Hematopoietic multipotent progenitor cell treated with erythropoietin and hydrocortisone succinate and interleukin-3 and kit ligand, for 15 days (in vitro differentiated cells): ENCODE measurements at places on chromosomes 16 and 17.

DNA sequence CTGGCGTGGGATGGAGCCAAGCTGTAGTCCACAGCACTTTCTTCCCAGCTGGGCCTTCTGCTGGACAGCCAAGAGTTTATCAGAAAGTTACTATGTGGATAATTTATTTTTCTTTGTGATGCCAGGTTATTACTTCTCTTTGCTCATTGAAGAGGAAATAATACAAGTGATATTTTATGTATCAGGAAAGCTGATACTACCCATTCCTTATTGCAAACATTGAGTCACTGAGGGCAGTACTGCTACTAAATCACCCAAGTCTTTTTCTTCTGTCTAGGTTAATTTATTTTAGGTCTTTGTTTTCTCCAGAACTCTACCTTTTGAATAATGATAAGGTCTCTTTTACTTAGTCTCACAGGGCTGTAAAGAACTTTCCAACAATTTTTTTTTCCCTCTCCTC is 8.3 kb downstream of the NUP93 start:
- no peak for DNase-seq

GRCh38 chr16:30395992-30396585 is 869 bp downstream of the ZNF48 start:
- no peak for DNase-seq

- no peak for DNase-seq
Measured at GRCh38 chr16:88619859-88620815, 18.2 kb upstream of the IL17C start.

DNA sequence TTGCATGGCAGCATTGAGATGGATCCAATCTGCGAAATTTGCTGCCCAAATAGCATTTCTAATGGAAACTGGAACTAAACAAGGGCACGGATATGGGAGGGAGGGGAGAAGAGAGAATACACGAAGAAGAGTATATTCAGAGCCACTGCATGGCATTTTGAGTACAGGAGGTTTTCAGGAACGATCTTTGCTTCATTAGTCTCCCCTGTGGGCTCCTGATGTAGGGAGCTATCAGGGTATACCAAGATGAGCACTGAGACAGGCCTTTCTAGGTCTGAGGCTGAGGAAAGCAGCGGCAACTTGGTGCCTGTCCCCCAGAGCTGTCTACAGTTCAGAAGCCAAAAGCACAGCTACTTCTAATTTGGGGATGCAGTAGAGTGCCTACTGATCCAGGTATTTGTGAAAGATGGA is 257.7 kb upstream of the PMFBP1 start:
- no peak for DNase-seq

DNA sequence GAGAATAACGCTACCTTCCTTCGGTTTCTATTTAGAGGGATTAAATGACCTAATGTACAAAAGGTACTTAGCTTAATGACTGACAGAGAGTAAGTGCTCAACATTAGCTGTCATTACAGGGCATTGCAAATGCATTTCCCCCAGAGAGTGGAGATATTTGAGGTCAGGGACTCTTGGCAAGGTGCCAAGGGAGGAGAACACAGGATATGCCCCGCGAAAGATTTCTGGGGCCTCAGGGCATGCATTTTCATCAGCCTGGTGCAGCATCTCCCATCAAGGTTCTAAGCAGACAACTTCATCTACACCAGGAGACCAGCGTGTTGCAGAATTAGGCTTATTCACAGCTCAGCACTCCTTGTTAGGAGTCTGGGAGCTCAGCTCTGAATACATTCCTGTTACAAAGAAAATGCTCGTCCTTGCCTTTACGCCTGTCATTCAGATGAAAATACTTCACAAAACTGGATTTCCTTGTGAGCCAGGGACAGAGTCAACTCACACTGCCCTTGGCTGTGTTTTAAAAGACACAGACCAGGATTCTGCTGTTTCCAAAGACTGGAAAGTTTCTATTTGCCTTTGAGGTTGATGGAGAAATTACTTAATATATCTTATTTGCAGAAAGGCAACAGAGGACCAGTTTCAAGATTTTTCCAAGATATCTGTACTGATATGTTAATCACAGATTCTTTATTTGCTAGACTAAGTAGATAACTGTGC is 108.2 kb downstream of the VAT1L start:
- no peak for DNase-seq
